ENCODE measurements at places on chromosomes 3 and 15. TPM values are rescaled to one million over a fixed set of nuclear protein-coding genes. Genes with fewer than 3 reads are reported as not detected.

GRCh38 chr3:40169983-40170382 lies 139.5 kb upstream of the EIF1B start:
- H3K4me1 ChIP-seq: no peaks in the 10 kb centered on the region
- no peaks in the 10 kb centered on the region for H3K36me3 ChIP-seq
- H3K4me3 ChIP-seq: no peak overlapping the region
- no peaks in the 10 kb centered on the region for H3K27me3 ChIP-seq

DNA sequence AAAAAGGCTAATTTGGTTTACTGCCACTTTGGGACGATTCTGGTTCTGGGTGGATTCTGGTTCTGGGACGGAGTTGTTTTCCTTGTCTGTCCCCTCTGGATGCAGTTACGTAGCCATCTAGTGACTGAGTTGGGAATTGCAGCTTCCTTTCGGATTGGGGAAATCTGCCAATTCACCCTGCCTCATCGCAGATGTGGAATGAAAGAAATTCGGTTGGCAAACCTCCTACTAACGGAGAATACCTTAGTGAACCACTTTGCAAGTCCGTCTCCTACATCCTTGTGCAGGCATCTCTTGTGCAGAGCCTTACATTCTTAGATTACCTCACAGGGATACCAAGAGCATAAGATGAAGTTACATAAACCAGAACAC lies 31.5 kb upstream of the AP4E1 start:
- H3K4me1 ChIP-seq: peaks cover 9% of the 10 kb centered on the region
- no peak for DNase-seq
- no peaks in the 10 kb centered on the region for H3K36me3 ChIP-seq
- no peaks in the 10 kb centered on the region for H3K27me3 ChIP-seq

- H3K4me1 ChIP-seq: no peaks in the 10 kb centered on the region
- DNase-seq: no peak
- H3K4me3 ChIP-seq: no peak overlapping the region
- H3K27ac ChIP-seq: no peak overlapping the region
These were observed 49.9 kb upstream of the PLSCR4 start for GRCh38 chr3:146300768-146301167.

Gene GRAMD2A
- 29.3 TPM for total RNA-seq

Gene FBXL2
- total RNA-seq: 8.1 TPM
